ENCODE measurements at places on chromosomes 4 and X.

GRCh38 chr4:76947369-76947768 is 2.2 kb upstream of the SEPTIN11 start:
- DNase-seq, result no peak

DNA sequence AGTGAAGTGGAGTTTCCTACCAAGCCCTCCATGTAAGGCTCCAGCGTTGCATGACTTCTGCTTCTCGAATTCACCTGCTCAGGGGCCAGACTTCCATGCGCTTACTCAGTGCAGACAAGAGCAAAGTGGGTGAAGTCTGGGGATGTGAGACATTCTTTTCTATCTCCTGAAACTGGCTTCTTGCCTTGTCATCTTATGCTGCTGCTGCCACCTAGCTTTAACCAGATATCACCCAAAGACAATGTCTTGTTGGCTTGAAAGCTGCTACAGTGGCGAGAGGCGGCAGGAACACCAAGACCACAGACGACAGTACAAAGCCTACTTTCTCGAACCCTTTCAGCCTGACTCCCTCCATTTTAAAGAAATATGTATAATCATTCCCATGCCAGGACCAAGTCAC is 103.6 kb upstream of the ADGRG2 start:
- no peak for DNase-seq

DNA sequence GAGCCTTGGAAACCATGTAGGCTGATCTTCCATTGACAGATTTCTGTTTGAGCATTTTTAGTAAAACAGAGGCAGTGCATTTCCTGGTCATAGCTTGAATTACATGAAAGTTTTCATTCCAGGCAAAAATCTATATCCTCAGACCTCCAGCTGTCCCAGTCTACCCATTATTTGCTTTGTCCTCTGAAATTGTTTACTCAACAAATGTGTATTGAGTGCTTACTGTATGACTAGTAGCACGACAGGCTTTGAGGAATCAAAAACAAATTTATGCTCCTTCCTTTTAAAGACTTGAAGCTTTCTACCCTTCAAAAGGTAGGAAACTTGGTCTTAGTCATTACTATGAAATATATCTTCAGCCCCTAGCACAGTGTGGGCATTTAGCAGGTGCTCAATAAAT is 307.9 kb upstream of the IGFBP7 start:
- no peak for DNase-seq

DNA sequence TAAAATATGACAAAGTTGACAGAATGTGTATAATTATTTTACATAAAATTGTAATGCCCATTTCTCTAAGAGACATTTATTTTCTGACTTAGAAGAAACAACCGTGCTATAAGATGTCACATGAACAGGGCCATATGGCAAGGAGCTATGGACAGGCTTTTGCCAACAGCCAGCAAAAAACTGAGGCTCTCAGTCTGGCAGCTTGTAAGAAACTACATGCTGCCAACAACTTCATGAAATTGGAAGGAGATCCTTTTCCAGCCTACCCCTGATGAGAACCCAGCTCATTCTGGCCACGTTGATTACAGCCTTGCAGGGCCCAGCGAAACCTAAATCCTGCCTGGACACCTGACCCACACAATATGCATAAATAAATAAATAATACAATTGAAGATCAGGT is 250.3 kb upstream of the ARSJ start:
- no peak for DNase-seq

- DNase-seq, result no peak
These were observed 523.1 kb downstream of the INPP4B start for GRCh38 chr4:142322996-142323395.

- no peak for DNase-seq
These were observed 130.2 kb upstream of the KIT start for GRCh38 chr4:54527532-54527931.

DNA sequence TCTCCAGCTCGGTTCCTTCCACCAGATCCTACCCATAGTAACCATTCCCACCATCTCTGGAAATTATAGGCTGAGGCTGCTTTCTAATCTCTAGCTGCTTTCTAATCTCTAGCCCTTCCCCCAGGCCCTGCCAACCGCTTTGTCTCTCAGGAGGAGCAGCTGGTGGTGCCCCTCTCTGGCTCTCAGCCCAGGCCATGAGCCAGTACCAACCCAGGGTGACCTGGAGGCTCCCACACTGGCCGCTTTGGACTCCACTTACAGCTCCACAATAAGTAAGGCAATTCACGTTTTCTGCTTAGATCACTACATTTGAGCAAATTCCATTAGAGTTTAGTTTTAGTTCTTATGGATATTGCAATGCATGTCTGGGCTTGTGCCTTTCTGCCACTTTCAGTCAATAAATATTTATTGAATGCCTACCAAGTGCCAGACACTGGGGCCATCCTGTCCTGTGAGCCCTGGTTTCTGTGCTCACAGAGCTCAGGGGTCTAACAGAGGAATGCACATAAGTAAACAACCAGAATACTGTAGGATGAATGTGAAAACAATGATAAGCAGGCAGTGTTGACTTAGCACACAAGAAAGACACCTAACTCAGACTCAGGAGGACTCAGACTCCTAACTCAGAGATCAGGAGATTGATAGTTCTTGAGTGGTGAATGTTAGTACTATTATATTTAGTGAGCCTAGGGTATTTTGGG is 38.9 kb downstream of the SMC1A start:
- no peak for DNase-seq

DNA sequence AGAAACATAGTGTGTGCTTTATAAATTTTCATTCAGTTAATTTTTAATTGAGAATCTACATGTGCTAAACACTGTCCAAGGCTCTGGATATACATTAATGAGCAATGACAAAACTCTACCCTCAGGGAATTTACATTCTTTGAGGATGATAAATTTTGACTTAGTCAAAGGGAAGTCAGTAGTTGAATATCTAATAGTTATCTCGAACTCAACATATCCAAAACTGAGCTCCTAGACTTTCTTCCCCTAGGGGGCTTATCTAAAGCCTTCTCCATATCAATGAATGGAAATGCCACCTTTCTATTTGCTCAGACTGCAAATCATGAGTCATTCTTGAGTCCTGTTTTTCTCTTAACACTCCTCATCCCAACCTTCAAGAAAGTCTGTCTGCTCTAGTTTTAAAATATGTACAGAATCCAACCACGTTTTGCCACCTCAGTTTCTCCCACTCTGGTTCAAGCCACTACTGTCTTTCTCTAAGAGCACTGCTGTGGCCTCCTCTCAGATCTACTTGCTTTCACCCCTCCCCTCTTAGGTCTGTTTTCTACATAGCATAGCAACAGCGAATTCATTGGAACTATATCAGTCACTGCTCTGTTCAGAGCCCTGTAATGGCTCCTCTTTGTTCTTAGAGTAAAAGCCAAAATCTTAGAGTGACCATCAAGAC is 9.5 kb downstream of the PARM1 start:
- DNase-seq, result no peak

GRCh38 chr4:155693015-155693663 is 26.5 kb downstream of the GUCY1A1 start:
- no peak for DNase-seq

DNA sequence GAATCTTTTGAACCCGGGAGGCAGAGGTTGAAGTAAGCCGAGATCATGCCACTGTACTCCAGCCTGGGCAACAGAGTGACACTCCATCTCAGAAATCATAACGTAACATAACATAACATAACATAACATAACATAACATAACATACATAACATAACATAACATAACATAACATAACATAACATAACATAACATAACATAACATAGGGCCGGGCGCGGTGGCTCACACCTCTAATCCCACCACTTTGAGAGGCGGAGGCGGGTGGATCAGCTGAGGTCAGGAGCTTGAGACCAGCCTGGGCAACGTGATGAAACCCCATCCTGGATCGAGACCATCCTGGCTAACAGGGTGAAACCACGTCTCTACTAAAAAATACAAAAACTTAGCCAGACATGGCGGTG is 76.7 kb downstream of the NOCT start:
- DNase-seq, result no peak

GRCh38 chr4:99404595-99405287 is 30.4 kb downstream of the ADH7 start:
- DNase-seq, result no peak

- no peak for DNase-seq
These were observed 177.8 kb upstream of the C1QTNF7 start for GRCh38 chr4:15250021-15250441.

- no peak for DNase-seq
These were observed 13.8 kb downstream of the GPC4 start for GRCh38 chrX:133401536-133401935.

- DNase-seq, result peak; percentile 38
These were observed 7.6 kb downstream of the SLC2A9 start for GRCh38 chr4:10013722-10014121.

All from stimulated activated CD4-positive, alpha-beta T cell treated with anti-CD3 and anti-CD28 coated beads, Interleukin-4, amount 100 ng/mL, for 1 hour (primary cell).